ENCODE measurements at places on chromosomes 2 and 18. TPM values are rescaled to one million over a fixed set of nuclear protein-coding genes. Genes with fewer than 3 reads are reported as not detected.
A peak's percentile ranks its signal among the peaks of the same experiment; 100 is the strongest.

- H3K4me1 ChIP-seq, result no peaks in the 10 kb centered on the region
- no peaks in the 10 kb centered on the region for H3K36me3 ChIP-seq
- no peaks in the 10 kb centered on the region for H3K27me3 ChIP-seq
- H3K27ac ChIP-seq, result no peak overlapping the region
Measured at GRCh38 chr2:240640939-240641338, 15.7 kb downstream of the GPR35 start.

Gene PROM2
- polyA plus RNA-seq, result 2.6 TPM

DNA sequence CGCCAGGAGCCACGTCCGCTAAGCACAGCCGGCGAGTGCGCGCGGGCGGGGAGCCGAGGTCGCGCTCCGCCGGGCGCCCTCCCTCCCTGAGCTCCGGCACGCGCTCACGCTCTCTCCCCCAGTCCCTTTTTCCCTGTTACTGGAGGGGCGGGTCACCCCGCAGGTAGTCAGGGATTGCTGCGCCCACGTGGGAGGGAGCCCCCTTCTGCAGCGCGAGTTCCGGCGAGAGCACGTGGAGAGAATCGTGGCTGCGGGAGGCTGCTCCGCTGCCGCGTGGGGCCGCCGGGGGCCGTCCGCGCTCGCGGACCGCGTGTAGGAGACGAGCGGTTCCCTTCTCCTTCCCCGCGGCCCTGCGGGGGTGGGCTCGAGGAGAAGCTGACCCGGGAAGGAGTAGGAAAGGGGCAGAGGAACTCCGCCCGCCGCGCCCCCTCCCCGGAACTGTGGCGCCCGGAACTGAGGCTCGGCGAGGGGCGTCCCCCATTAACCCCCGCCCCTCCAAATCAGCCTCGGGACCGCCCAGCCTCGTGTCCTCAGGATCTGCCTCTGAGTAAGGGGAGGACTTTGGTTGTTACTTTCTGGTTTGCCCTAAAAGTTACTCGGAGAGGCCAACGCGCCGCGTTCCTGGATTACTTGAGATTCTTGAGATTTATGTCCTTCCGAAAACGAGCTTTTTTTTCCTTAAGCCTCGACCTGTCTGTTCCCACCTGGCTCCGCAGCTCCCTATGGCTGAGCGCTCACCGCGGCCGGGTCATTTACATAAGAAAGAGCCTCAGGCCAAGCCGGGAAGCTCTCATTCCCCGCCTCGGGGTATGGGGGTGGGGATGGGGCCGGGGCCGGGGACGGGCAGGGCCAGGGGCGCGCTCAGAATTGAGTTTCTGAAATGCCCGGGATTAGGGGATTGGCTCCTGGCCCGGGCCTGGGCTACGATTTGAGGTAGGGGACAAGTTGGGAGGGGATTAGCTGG is 1.1 kb downstream of the HK2 start:
- peaks cover 11% of the 10 kb centered on the region for H3K4me1 ChIP-seq
- H3K4me3 ChIP-seq, result peak overlapping the region; percentile 98
- no peaks in the 10 kb centered on the region for H3K36me3 ChIP-seq
- H3K27me3 ChIP-seq, result no peaks in the 10 kb centered on the region

GRCh38 chr18:70423120-70423519 is 134.3 kb downstream of the SOCS6 start:
- no peak overlapping the region for H3K4me3 ChIP-seq
- H3K27me3 ChIP-seq, result no peaks in the 10 kb centered on the region
- no peaks in the 10 kb centered on the region for H3K36me3 ChIP-seq
- peaks cover 26% of the 10 kb centered on the region for H3K4me1 ChIP-seq

Gene CXCR4
- 2.4 TPM for polyA plus RNA-seq

Gene CXCR1
- polyA plus RNA-seq, result not detected

DNA sequence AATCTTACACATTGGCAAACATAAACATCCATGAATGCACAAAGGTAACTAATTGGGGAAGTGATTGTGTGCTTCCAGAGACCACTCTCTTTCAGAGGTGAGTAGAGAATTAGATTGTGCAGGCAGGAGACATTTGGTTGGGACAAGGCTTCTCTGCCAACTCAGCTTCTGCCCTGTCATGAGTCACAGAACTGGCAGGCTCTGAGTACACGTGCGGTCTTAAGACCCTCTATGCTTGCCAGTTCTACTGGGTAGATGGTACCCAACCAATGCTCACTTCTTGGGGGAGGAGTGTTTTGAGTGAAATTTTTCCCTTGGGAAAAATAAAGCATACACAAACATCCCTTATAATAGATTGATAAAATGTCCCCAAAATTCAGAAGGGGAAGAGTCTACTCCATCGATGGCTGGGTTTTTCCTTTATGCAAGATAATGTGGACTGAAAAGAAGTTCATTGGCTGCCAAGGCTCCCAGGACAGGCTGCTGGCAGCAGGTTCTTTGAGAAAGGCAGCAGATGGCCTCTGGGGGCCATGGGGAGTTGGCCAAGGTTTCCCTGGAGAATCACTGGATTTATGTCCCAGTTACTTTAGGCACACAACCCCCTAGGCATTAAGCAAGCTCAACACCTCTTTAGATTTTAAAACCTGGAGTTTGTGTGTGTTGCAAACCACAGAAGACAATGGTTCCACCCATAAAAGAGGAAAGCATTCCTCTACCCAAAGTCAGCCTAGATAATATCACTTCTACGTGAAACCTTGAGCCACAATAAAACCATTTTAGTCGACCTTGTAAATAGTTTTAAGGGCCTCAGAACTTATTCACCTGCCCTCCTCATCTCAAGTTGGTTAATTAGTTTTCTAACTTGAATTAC is 417.0 kb downstream of the TXNL1 start:
- H3K27me3 ChIP-seq, result no peaks in the 10 kb centered on the region
- DNase-seq, result no peak
- H3K36me3 ChIP-seq, result no peaks in the 10 kb centered on the region
- H3K4me3 ChIP-seq, result no peak overlapping the region
- no peak overlapping the region for H3K27ac ChIP-seq
- no peaks in the 10 kb centered on the region for H3K4me1 ChIP-seq

Gene ANKRD30BL
- polyA plus RNA-seq, result not detected

DNA sequence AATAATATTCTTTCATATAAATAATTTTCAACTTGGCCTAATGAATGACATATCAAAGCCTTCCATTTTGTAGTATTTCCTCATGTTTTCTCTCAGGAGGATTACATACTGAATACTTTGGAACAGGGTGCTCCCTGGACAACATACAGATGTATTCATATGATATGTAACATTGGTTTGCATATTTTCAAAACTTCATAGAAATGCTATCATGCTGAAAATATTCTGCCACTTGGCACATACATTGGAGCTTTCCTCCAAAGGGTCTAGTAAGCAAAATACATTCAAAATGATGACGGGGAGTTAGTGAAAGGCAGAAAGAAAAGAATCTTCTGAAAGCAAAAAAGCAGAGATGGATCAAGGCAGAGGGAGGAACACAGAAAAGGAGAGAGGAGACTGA is 38.1 kb upstream of the RTN4 start:
- no peak for DNase-seq
- peak overlapping the region; percentile 57 for H3K27ac ChIP-seq
- no peaks in the 10 kb centered on the region for H3K4me1 ChIP-seq
- H3K4me3 ChIP-seq, result no peak overlapping the region
- no peaks in the 10 kb centered on the region for H3K27me3 ChIP-seq

- H3K4me1 ChIP-seq, result peaks cover 31% of the 10 kb centered on the region
- H3K27me3 ChIP-seq, result no peaks in the 10 kb centered on the region
- peak; percentile 29 for DNase-seq
- H3K27ac ChIP-seq, result peak overlapping the region; percentile 96
- H3K36me3 ChIP-seq, result peaks cover 11% of the 10 kb centered on the region
- peak overlapping the region; percentile 47 for H3K4me3 ChIP-seq
Measured at GRCh38 chr2:3575534-3576262, 638 bp downstream of the RPS7 start.

GRCh38 chr2:3202926-3203325 is 174.7 kb downstream of the EIPR1 start:
- no peaks in the 10 kb centered on the region for H3K36me3 ChIP-seq
- no peaks in the 10 kb centered on the region for H3K4me1 ChIP-seq
- DNase-seq, result no peak
- H3K27me3 ChIP-seq, result no peaks in the 10 kb centered on the region

GRCh38 chr2:152335726-152336118 is 748 bp downstream of the FMNL2 start:
- H3K4me3 ChIP-seq, result peak overlapping the region; percentile 82
- DNase-seq, result no peak
- no peaks in the 10 kb centered on the region for H3K27me3 ChIP-seq
- peaks cover 15% of the 10 kb centered on the region for H3K4me1 ChIP-seq

DNA sequence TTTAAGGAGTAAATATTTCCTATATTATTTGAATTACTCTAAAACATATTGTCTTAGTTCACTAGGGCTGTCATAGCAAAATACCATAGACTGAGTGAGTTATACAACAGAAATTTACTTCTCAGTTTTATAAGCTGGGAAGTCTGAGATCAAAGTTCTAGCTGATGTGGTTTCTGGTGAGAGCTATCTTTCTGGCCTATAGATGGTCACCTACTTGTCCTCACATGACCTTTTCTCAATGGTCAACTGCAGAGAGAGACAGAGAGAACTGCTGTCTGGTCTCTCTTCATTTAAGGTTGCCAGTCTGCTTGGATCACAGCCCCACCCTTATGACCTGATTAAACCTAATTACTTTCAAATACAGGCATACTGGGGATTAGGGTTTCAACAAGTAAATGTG is 490.9 kb downstream of the FBXO15 start:
- DNase-seq, result no peak
- no peaks in the 10 kb centered on the region for H3K4me1 ChIP-seq
- H3K36me3 ChIP-seq, result no peaks in the 10 kb centered on the region
- no peaks in the 10 kb centered on the region for H3K27me3 ChIP-seq

Gene TET3
- polyA plus RNA-seq, result 3.6 TPM

Gene SNTG2
- polyA plus RNA-seq, result not detected

DNA sequence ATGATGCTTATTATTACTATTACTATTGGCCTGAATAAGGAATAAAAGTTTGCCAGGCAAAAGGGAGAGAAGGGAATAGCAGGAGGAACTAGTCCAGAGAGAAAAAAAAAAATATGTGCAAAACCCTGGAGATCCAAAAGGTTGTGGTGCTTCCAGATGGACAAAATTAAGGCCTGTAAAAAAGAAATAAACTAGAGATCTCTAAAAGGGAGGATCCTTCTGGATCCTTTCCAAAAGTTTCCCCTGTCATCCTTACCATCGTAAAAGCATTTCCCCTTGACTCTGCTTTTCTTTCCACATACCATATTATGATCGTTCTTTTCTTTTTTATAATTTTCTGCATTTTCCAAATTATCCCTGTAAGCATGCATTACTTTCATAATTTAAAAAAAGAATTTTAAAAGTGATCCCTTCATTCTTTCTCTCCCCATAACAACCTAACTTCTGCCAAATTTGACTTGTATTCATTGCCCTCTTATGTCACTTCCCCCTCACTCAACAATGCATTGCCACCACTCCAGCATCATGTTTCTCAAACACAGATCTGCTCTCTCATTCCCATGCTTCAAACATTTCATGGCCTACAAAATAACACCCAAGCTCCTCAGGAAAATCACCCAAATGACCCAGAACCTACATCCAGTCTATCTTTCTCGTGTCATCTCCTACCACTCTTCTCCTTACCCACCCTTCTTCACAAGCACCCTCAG is 40.3 kb downstream of the RBMS1 start:
- no peak overlapping the region for H3K4me3 ChIP-seq
- no peaks in the 10 kb centered on the region for H3K27me3 ChIP-seq
- no peaks in the 10 kb centered on the region for H3K36me3 ChIP-seq

Gene MAP4K3
- 24.5 TPM for polyA plus RNA-seq

Gene LIMS2
- polyA plus RNA-seq, result 8.3 TPM

DNA sequence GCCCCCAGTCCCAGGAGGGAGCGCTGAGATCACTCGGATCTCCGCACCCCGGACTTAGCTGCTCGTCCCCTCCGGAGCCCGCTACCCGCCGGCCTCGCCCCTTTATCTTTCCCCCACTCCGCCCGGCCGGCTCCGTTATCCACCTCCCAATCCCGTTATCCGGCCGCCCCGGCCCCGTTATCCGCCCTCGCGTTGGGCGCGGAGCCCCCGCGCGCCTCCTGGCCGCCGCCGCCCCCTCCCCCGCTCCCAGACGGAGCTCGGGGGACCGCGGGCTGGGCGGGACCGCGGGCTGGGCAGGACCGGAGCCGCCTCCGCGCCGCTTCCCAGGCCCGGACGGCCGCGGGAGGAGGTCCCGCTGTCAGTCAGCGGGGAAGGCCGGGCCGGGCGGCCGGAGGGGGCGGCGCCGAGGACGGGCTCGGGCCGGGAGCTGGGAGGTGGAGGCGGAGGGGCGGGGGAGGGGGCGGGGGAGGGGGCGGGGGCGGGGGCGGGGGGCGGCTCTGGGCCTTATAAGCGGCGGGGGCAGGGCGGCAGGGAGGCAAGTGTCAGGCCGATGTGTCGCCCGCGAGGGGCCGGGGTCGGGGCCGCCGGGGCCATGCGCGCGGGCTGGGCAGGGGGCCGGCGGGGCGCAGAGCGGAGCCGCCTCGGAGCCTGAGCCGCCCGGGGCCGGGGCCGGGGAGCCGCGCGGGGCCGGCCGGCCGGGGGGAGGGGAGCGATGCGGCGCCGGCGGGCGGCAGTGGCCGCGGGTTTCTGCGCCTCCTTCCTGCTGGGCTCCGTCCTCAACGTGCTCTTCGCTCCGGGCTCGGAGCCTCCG is at the start of gene PKDCC:
PKDCC (plus strand) TSS at position 534 of the 811 bp plus-strand sequence; CDS start at position 713, 179 bp downstream.
- H3K36me3 ChIP-seq, result no peaks in the 10 kb centered on the region
- H3K27me3 ChIP-seq, result no peaks in the 10 kb centered on the region
- H3K4me3 ChIP-seq, result peak within 1 kb of the TSS; percentile 62
- peak within 1 kb of the TSS; percentile 95 for H3K27ac ChIP-seq
- peak; percentile 94 for DNase-seq

Gene PCARE
- not detected for polyA plus RNA-seq

- no peak overlapping the region for H3K27ac ChIP-seq
- no peak overlapping the region for H3K4me3 ChIP-seq
- H3K4me1 ChIP-seq, result no peaks in the 10 kb centered on the region
- H3K27me3 ChIP-seq, result no peaks in the 10 kb centered on the region
- no peak for DNase-seq
- H3K36me3 ChIP-seq, result no peaks in the 10 kb centered on the region
Measured at GRCh38 chr2:52311862-52312261, 1279.9 kb upstream of the NRXN1 start.

Gene CNGA3
- not detected for polyA plus RNA-seq

Gene CROCC2
- polyA plus RNA-seq, result 0.04 TPM

GRCh38 chr2:216083464-216084281 is 2.0 kb downstream of the TMEM169 start:
- H3K4me3 ChIP-seq, result no peak overlapping the region
- no peaks in the 10 kb centered on the region for H3K36me3 ChIP-seq
- no peaks in the 10 kb centered on the region for H3K4me1 ChIP-seq
- peaks cover 5% of the 10 kb centered on the region for H3K27me3 ChIP-seq
- DNase-seq, result no peak
- no peak overlapping the region for H3K27ac ChIP-seq
